Suppressor macrophage treated with lipopolysaccharide for 4 hours (primary cell): ENCODE measurements at places on chromosomes 5 and 9.

DNA sequence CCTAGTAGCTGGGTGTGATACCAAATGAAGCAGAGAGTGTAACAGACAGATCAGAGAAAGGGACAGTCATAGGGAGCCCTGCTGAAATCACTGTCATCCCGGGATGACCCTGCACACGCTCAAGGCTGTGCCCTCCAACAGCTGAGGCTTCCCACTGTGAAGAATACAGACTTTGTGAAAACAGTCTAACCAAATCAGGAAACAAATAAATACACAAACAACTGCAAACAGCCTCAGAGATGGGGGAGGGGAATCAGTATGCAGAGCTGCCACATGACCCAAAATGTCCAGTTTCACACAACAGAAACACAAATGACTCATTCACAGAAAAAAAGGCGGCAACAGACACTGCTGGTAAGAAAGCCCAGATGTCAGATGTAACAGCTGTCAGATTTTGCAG, 101.9 kb downstream of the ADAMTS2 start:
- DNase-seq = peak; percentile 14

- peak; percentile 86 for DNase-seq
These were observed 92.8 kb upstream of the ELL2 start for GRCh38 chr5:96054311-96055030.

GRCh38 chr5:53350991-53351770, 129.2 kb upstream of the FST start:
- no peak for DNase-seq

GRCh38 chr9:121587863-121588262, 63.6 kb upstream of the DAB2IP start:
- DNase-seq = no peak

- no peak for DNase-seq
These were observed 460.8 kb downstream of the CDH10 start for GRCh38 chr5:24183981-24184380.

GRCh38 chr5:76081811-76082771, 1.1 kb upstream of the SV2C start:
- no peak for DNase-seq

- peak; percentile 50 for DNase-seq
These were observed 49.4 kb downstream of the SLC46A2 start for GRCh38 chr9:112841261-112841660.

- DNase-seq = no peak
These were observed 14.0 kb upstream of the MLANA start for GRCh38 chr9:5876711-5877110.

- DNase-seq = no peak
These were observed 28.0 kb downstream of the TBCA start for GRCh38 chr5:77748160-77748559.

- no peak for DNase-seq
These were observed 57.5 kb downstream of the COL27A1 start for GRCh38 chr9:114212826-114213225.

DNA sequence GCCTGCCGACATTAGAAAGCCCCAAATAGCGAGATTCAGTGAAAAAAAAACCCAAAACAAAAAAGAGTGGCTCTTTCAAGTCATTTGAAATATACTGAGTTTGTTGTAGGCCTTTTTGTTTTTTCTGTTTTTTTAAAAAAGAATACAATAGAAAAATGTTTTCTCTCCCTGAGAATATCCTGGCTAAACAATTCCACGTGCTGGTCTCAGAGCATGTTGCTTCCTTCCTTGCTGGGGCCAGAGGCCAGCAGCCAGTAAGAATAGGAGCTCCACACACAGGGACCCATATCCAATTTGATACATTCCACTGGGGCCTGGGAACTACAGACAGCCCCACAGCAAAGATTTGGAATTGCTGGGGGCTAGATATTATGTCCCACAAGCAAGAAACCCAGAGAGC, 191.4 kb downstream of the HSPA4 start:
- no peak for DNase-seq

- no peak for DNase-seq
These were observed 234.5 kb downstream of the EFNA5 start for GRCh38 chr5:107436201-107436600.

- no peak for DNase-seq
These were observed 166.9 kb upstream of the SPRY4 start for GRCh38 chr5:142491679-142492078.

DNA sequence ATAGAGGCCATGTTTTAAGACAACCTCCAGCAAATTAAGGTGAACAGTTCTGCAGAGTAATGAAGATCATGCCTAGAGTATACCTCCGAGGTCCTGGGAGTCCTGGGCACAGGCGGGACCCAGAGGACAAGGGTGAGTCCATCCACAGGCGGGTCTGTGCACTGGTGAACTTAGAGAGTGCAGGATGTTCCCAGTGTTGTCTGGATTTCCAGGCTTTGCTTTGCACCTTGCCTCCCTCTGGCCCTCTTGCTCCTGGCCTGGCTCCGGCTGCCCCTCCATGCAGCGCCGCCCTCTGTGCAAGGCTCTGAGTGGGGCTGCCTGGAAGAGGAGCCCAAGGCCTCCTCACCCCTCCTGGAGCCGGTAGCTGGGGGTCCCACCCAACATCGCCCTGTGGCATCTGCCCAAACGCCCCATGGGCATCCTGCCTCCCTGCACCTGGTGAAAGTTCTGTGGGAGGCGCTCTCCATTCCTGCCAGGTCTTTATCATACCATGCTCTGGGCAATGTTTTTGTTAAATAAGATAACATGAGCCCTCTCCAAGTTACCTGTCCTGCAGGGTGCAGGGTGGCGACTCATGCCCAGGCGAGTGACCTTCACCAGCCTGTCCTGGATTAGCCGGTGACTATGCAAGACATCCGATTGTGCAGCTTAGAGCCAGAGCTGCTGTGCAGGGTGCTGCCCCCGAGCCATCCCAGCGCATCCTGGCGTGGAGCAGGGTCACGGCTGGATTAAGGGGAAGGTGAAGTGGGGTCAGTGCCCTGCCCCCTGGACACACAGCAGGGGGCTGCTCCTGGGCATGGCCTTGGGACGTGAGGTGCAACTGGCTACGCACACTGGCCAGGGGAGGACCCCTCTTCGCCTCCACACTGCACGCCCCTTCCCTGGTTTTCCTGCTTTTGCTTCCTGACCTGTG, 41.3 kb upstream of the LPCAT1 start:
- DNase-seq = no peak

DNA sequence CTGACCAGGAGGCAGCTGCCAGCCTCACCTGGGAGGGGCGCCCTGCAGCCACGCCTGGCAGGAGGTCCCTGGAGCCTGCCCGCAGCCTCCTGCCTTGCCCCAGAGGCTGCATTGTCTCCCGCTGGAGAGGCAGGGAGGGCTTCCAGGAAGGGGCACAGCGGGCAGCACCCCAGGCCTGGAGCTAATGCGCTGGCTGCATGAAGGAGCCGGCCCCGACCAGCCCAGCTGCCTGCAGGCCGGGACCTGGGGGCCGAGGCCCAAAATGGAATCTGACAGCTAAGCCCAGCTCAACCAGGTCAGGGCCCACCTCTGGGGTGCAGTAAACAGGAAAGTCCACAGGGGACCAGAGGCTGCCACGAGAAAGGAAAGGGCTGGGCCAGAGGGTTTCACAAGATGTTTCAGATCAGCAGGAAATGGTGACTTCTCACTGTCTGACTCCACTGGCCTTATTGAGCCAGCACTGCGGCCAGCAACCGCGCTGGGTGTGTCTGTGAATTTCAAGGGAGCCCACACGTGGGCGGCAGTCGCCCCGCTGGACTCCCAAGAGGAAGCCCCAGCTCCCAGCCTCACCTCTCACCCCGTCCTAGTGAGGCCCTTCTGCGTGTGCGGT, 18.6 kb upstream of the NOTCH1 start:
- peak; percentile 96 for DNase-seq

- no peak for DNase-seq
These were observed 127.8 kb downstream of the GNAQ start for GRCh38 chr9:77903666-77904285.

DNA sequence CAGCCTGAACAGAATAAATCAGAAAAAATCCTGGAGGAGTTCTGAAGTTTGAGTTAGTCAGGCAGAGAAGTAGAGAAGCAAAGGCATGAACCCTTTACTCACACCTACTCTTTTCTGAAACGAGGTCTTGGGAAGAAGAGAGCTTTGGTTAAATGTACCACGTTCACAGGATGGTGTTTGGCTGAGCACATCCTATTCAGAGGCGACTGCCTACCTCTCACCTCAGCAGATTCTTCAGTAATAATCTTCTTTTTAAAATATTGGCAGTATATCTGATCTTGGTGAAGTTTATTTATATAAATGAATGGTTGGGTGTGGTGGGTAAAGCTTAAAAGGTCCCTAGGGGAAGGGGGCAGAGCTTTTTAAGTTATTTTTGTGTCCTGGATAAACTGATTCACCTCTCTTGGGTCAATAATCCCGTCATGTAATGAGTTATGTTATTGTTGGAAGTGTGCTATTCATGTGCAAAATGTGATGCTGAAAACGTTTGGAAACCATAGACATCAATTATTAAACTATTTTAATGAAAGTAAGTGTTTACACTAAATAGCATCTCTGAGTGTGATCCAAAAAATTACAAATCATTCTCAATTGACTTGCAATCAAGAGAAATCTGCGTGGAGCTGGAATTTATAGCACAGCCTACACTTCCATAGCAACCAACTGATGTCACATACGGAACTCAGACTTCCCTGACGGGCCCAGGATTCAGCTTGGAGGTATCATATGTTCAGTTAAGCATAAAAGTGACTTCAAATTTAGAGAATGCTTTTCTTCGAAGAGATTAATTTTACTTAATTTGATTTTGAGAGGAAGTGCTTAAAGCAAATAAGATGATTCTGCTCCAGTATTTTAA, 94.3 kb upstream of the EQTN start:
- no peak for DNase-seq

DNA sequence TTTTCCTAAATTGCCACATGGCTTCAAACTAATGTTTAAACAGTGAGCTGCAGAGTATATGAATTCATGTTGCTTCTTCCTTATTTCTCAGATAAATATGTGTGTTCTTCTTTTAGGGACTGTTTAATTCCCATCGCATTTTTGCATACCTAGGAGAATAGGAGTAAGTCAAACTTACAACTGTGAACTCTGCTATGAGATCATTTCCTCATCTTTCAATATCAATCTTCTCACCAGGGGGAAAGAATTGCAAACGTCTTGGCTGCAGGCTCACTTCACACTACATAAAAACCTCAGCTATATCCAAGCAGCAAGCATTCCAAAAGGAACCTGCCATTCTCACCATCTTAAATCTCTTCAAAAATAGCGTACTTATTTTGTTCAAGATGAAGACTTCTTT, 271.0 kb downstream of the DNAH5 start:
- DNase-seq = no peak

DNA sequence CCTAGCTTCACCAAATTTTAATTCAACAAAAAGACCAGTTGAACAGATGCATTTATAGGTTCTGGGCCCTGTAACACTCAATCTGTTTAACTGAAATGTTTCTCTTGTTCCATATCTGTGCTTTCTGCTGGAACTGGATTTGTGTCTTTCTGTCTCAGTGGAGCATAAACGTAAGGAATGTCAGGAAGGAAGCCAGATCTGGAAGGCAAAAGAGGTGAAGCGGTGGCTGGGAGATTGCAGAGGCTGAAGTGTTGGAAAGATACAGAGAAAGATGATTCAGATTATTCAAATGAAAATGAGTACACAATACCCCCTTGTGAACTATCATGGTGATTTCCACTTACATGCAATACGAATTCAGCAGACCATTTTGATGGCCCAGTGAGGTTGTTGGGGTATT, 406.8 kb downstream of the BRINP1 start:
- no peak for DNase-seq

DNA sequence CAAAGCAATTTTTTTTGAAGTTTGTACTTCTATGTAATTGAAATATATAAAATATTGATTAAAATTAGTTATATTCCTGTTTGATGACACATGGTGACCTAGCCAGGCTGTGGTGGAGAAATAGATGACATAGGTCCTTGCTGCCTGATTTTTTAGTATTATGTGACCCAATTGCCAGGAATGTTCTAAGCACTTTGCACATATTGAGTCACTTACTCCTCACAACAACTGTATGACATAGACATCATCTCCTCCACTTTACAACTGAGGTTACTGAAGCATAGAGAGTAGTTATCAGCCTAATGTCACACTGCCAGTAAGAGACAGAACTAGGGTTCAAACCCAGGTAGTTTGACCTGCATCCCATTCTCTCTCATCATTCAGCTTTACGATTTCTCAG, 26.2 kb upstream of the SNX18 start:
- DNase-seq = no peak

GRCh38 chr9:97528529-97529230, 27.2 kb downstream of the TMOD1 start:
- no peak for DNase-seq

DNA sequence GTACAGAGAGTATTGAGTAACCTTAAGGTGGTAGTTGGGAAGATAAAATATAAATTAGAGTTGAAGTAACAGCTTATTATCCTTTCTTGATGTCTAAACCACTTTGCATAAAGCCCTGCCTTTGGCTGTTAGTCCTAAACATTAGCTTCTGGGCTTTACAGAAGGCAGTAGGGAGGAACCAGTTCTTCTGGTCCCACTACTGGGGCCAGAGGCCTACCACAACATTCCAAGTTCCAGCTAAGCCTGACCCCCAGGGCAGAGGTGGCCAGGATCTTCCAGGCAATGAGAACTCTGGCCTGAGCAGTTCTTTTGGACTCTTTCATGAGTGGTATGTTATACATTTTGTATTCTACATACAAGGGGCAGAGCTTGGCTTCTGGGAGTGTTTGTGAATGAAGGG, 26.1 kb downstream of the DNAI1 start:
- no peak for DNase-seq

DNA sequence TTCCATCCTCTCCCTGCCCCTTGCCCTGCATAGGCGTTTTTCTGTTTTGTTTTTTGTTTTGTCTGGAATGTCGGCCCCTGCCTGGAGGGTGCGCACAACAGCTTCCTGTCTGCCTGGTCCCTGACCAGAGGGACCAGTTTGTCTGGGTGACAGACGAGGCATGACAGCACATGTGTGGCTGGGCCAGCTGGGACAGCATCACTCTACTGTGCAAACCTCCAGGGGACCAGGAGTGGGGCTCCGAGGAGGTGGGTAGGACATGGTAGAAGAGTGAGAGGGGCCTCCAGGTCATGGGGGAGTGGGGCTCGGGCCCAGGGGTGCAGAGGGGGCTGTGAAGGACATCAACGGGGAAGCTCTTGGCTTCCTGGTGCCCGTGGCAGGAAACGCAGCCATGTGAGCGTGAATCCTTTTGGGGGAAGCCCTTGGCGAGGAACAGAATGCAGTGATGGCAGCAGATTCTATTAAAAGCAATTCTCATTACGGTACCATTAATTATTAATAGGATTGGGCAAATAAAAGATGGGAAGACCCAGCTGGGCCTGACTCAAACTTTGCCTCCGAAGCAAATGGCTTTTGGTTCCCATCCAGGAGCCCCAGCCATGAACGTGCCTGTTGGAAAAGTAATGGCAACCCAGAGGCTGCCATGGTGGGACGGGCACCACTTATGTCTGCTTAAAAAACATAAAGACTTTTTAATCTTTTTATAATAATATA, 184.4 kb upstream of the IER5L start:
- no peak for DNase-seq

DNA sequence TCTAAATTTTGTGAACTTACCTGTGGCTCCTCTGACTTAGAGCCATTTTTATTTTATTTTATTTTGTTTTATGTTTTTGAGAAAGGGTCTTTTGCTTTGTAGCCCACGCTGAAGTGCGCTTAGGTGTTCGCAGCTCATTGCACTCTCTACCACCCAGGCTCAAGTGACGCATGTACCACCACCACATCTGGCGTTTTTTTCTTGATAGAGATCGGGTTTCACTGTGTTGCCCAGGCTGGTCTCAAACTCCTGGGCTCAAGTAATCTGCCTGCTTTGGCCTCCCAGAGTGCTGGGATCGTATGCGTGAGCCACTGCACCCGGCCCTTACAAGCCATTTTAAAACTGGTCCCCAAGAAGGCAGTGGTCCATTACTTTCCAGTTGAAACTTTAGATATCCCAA, 18.5 kb downstream of the MATR3 start:
- DNase-seq = no peak

GRCh38 chr5:90888511-90889324, 330.1 kb downstream of the ADGRV1 start:
- no peak for DNase-seq
